ENCODE measurements at places on chromosomes 3 and 15.

DNA sequence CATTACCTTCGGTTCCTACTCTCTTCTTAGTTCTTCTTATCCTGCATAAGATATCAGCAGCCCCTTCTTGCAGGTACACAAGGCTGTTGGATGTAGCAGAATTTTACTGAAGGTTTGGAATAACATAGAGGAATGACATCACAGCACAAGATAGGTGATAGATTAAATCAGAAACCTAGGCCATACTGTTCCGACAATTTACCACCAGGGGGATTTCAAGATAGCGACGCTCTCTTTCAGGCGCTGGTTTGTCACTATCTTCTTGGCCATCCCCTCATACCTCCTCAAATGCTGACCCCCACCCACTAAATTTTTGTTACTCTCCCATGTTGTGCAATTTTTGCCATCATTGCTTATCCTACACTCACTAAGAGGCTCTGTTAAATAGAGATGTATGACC, 3.5 kb downstream of the SIDT1 start:
- DNase-seq, result no peak

- no peak for DNase-seq
Observed at GRCh38 chr3:118412503-118412902, 622.1 kb downstream of the IGSF11 start.

- no peak for DNase-seq
Observed at GRCh38 chr3:30681649-30682211, 75.3 kb downstream of the TGFBR2 start.

GRCh38 chr3:99962703-99963102, 145.0 kb downstream of the CMSS1 start:
- DNase-seq, result no peak

GRCh38 chr3:59677747-59678702, 628.2 kb upstream of the CFAP20DC start:
- DNase-seq, result no peak

DNA sequence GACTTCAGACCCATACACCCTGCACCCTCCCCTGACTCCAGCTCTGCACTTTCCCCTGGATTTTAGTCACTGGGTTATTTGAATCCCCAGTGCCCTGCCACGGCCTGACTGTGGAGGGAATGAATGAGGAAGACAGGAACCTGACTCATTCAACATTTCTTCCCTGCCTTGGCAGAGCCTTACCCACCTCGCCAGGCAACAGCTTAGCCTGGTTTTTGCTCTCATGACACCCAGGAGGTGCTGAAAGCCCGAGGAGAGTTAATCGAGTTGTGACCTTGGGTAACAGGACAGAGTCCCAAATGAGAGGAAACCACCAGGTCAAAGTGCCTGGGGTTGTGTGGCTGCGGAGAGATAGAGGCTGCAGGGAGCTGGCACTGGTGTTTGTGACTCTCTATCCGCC, 128.3 kb downstream of the SMAD6 start:
- no peak for DNase-seq

- DNase-seq, result no peak
Observed at GRCh38 chr15:76799760-76800159, 105.4 kb downstream of the SCAPER start.

- DNase-seq, result peak; percentile 34
Observed at GRCh38 chr15:51382787-51383186, 41.3 kb downstream of the GLDN start.

GRCh38 chr3:131020122-131020693, 6.4 kb downstream of the ASTE1 start:
- DNase-seq, result no peak

DNA sequence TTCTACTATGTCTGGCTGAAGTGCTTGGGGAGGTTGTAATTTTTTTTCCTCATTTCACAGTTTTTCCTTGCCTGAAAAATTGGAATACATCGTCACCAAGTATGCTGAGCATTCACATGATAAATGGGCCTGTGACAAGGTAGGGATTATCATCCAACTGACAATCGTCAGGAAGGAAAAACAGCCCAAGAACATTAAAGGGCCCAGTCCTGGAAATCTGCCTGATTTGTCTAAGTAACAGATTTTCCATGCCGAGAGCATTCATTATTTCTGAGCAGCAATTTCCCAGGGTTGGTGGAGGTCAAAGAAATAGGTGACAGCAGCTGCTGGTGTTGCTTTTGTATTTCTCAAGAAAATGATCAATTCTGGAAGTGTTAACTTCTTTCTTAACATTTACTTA, 226.0 kb upstream of the CHRM5 start:
- DNase-seq, result no peak

- DNase-seq, result peak; percentile 62
Observed at GRCh38 chr3:191328962-191329653, at the start of gene CCDC50. Gene CCDC50 (plus strand): TSS chr3:191329394. CDS start chr3:191329675, 281 bp downstream.

- peak; percentile 16 for DNase-seq
Observed at GRCh38 chr3:16249336-16249735, 15.4 kb downstream of the DPH3 start.

- DNase-seq, result no peak
Observed at GRCh38 chr3:45605534-45605933, 11.0 kb downstream of the LIMD1 start.

- DNase-seq, result no peak
Observed at GRCh38 chr3:21526461-21526860, 224.5 kb downstream of the ZNF385D start.

DNA sequence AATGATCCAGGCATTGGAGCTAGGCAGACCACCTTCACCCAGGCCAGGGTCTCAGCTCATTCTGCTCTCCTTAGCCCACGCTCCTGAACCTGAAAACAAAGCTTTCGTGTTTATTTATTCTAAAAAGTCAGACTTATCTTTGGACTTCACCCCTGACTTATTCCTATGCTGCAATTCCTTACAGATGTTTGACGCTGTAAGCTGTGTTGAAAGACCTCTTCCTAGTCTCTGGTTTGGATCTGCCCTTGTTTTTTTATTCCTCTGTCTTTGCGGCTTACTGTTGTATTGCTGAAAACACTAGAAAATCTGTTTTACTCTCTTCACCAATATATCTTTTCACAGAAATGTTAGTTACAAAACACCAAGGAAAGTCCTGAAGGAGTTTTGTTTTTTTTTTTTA, 40.5 kb upstream of the LDHAL6B start:
- DNase-seq, result no peak

DNA sequence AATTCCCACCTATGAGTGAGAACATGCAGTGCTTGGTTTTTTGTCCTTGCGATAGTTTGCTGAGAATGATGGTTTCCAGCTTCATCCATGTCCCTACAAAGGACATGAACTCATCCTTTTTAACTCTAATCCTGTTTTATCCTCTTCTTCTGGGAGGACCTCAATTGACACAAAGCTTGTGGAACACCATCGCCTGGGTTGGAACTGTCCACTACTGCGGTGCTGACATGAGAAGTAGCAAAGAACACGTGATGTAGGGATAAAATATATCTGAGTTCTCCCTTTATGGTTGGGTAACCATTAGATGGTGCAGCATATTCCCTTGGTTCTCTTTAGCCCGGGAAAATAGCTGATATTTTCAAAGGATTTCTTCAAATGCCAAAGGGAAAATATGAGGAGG, 105.3 kb upstream of the TOPAZ1 start:
- no peak for DNase-seq

GRCh38 chr15:61309031-61309511, 80.0 kb upstream of the RORA start:
- no peak for DNase-seq

DNA sequence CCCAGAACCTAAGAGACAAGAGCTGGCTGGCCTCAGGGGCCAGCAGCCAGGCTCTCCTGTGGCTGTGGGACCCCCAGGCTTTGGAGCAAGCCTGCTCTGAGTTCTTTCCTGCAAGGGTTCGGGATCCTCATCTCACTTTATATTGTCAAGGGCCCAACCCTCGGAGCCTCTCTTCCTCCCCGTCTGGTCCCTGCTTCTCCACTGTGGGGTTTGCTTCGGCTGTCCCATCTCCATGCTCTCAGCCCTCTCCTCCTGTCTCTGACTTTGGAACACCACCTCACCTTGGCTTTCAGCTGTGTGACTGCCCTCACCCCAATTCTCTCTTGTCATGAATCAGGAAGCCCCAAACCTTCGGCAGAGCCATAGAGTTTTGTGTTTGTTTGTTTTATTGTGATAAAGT, 30.0 kb downstream of the MRAS start:
- DNase-seq, result no peak

- DNase-seq, result no peak
Observed at GRCh38 chr3:50816894-50817293, 142.2 kb downstream of the DOCK3 start.
